Tibial nerve (tissue), 4 donors: ENCODE measurements at places on chromosomes 2 and 18.

DNA sequence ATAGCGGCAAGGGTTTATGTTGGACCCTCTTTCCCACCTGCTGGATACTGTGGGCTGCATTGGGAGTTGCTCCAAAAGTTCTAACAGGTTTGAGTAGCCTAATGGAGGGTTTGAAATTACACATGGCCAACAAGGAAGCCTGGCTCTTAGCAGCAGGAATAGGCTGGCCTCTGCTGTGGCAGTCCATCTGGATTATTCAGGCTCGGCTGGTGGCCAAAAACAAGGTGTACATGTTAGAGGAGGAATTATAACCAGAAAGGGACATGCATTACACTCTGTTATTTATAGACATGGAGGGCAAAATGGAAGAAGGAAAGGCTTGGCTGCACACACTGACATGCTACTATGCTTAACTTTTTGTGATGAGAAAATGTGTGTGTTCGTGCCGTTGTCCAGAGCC lies 61.1 kb upstream of the NRXN1 start:
- H3K36me3 ChIP-seq, result no peaks in the 10 kb centered on the region
- DNase-seq, result no peak
- no peak overlapping the region for H3K4me3 ChIP-seq
- no peaks in the 10 kb centered on the region for H3K27me3 ChIP-seq
- H3K27ac ChIP-seq, result no peak overlapping the region

DNA sequence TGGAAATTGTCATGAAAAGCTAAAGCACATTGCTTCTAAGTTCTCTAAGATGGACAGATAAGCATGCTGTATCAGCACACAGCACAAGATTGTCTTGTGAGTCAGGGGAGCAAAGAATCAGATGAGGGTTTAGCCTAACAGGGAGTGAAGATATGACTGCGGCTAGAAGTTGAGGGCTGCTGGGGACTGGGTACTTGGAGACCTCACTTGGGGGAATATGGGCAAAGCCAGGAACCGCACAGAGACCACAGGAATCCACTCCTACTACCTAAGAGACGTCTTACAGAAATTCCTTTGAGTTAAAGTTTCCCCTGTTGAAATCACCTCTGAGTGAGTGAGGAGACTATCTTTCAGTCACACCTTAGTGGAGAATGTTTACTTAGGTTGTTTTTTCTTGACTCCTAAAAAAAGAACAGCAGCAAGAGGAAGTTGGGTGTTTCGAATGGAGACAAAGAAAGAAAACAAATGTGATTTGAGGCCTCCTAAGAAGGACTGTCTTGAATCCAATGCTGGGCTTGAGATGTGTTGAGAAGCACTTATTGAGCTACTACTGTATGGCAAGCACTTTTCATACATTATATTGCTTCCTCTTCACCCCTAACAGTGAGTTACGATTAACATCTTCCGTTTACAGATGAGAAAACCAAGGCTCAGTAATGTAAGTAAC lies 100.7 kb downstream of the ANKRD44 start:
- H3K36me3 ChIP-seq, result no peaks in the 10 kb centered on the region
- H3K4me1 ChIP-seq, result peaks cover 76% of the 10 kb centered on the region
- no peak overlapping the region for H3K4me3 ChIP-seq
- DNase-seq, result no peak
- no peaks in the 10 kb centered on the region for H3K27me3 ChIP-seq
- no peak overlapping the region for H3K27ac ChIP-seq

DNA sequence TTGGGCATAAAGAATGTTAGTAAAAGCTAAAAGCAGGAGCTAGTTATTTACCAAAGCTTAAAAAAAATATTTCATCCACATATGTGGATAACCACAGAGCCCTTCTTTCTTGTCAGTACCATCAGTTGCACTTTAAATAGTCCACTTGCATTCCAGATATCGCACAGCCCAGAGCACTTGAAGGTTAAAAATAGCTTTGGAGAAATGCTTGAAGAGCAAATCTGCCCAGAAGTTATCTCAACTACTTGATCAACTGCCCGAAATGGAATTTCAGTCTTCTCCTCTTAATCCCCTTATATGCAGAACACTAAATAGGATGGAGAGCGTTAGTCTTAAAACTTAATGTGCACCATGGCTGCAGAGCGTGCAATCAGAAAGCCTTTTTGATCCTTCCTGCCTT lies 148.3 kb downstream of the PLEKHA3 start:
- H3K27me3 ChIP-seq, result no peaks in the 10 kb centered on the region
- H3K36me3 ChIP-seq, result no peaks in the 10 kb centered on the region
- no peaks in the 10 kb centered on the region for H3K4me1 ChIP-seq
- H3K27ac ChIP-seq, result no peak overlapping the region

GRCh38 chr2:64017811-64018700 lies 1.2 kb downstream of the VPS54 start:
- H3K27me3 ChIP-seq, result no peaks in the 10 kb centered on the region
- peak overlapping the region; percentile 93 for H3K4me3 ChIP-seq
- peaks cover 55% of the 10 kb centered on the region for H3K4me1 ChIP-seq
- H3K36me3 ChIP-seq, result no peaks in the 10 kb centered on the region

- no peak for DNase-seq
- H3K36me3 ChIP-seq, result no peaks in the 10 kb centered on the region
- H3K27ac ChIP-seq, result no peak overlapping the region
- H3K4me1 ChIP-seq, result no peaks in the 10 kb centered on the region
These were observed 32.5 kb downstream of the DPP4 start for GRCh38 chr2:162041485-162041884.

DNA sequence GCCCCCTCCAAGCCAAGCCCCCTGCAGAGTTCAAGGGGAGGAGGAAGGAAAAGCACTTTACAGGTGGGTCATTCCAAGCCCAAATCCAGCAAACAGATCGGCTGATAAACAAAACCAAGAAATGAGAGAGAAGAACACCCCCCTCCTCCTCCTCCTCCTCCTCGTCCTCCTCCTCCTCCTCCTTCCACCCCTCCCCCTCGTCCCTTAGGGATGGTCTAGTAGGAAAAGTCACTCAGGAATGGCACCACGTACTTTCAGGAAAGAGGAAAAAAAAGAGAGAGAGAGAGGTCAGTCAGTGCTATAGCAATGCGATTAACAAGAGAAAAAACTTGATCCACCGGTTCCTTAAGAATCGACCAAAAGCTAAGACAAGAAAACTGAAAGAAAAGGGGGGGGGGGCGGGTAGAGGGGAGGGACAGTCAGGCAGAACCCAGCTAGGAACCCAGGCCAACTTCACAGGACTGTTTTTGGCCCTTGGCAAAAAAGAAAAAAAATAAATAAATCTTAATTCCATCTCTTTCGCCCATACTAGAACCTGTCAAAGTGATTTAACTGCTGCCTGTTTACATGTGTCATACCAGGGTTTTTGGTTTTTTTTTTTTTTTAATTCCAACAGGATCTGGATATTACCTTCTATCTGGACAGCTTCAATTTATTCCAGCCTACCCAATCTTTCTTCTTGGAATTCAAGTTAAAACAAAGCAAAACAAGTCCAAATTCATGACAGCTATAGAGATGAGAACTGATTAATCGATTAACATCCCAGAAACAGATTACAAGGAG lies 906 bp downstream of the IKZF2 start:
- peak overlapping the region; percentile 91 for H3K27ac ChIP-seq
- no peaks in the 10 kb centered on the region for H3K36me3 ChIP-seq
- peaks cover 49% of the 10 kb centered on the region for H3K4me1 ChIP-seq
- DNase-seq, result no peak
- H3K4me3 ChIP-seq, result peak overlapping the region; percentile 90

DNA sequence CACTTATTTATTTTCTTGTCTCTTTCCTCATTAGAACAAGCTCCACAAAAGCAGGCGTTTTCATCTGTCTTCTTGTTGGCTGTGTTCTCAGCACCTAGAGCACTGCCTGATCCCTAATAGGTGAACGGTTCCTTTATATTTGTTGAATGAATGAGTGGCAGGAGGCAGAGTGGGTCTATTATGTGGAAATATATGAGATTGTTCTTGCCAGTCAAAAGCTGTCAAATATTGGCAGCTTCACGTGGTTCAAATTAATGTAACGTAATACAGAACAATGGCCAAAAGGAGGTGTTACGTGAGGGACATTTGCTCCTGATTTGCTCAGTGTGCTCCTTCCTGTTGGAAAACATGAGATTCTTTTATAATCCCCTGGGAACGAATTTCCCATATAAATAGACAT lies 8.5 kb upstream of the ARHGAP25 start:
- H3K27me3 ChIP-seq, result no peaks in the 10 kb centered on the region
- H3K36me3 ChIP-seq, result no peaks in the 10 kb centered on the region
- no peak overlapping the region for H3K4me3 ChIP-seq
- no peak for DNase-seq
- no peak overlapping the region for H3K27ac ChIP-seq

DNA sequence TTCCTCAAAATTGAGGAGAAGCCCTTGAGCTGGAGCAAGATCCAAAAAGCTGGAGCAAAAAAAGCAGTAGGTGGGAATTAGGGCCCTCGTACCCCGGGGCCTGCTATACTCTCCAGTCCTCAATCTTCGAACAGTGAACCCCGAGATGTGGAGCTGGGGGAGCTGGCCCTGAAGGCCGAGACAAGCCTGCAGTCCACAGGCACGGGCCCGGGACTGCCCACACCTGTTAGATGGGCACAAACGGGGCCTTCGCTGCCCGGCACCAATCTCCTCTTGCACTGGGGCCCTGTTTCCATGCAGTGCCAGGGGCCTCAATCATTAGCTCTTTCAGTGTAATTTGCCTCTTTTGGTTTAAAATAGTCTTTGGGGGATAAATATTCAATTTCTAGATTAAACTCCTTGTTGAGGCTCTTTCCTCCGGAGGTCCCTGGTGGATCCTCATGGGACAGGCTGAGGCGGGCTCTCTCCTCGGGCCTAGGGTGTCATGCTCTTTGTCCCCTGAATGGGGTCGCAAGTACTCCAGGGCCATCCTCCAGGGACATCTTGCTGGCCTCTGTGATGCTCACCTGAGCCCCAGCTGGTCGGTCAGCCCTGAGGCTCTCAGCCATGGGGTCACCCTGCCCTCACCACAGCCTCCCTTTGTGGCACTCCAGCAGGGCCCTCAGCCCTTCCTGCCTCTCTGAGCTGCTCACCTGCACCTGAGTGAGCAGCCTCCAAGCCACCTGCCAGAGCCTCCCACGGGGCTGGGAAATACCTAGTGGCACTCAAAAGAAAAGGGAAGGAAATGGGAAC lies 223.6 kb downstream of the ALPK2 start:
- no peak overlapping the region for H3K27ac ChIP-seq
- no peak for DNase-seq
- H3K27me3 ChIP-seq, result no peaks in the 10 kb centered on the region
- no peaks in the 10 kb centered on the region for H3K4me1 ChIP-seq

- no peak overlapping the region for H3K27ac ChIP-seq
- H3K36me3 ChIP-seq, result no peaks in the 10 kb centered on the region
- no peaks in the 10 kb centered on the region for H3K27me3 ChIP-seq
- H3K4me1 ChIP-seq, result no peaks in the 10 kb centered on the region
- DNase-seq, result no peak
These were observed 92.3 kb upstream of the PKDCC start for GRCh38 chr2:41955316-41956043.

GRCh38 chr2:229300790-229301189 lies 29.7 kb upstream of the PID1 start:
- no peaks in the 10 kb centered on the region for H3K27me3 ChIP-seq
- DNase-seq, result no peak
- no peaks in the 10 kb centered on the region for H3K36me3 ChIP-seq
- no peaks in the 10 kb centered on the region for H3K4me1 ChIP-seq

DNA sequence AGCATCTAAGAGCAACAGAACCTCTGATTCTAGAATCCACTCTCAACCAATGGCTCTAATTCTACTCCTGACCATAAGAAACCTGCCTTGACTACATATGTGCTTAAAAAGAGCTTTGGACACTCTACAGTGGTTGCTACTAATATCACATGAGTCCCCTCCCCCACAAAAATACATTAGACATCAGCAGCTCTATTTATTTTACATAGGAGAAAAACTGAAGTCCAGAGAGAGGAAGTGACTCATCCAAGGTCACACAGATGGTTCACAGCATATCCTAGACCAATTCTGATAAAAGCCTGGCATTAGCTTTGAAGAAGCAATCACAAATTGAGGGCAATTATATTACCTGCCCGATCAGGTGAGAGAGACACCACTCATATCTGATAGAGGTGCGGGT lies 49.8 kb downstream of the ALK start:
- H3K4me3 ChIP-seq, result no peak overlapping the region
- H3K27ac ChIP-seq, result no peak overlapping the region
- H3K27me3 ChIP-seq, result no peaks in the 10 kb centered on the region
- H3K36me3 ChIP-seq, result no peaks in the 10 kb centered on the region

- no peak overlapping the region for H3K4me3 ChIP-seq
- H3K27ac ChIP-seq, result no peak overlapping the region
- no peaks in the 10 kb centered on the region for H3K27me3 ChIP-seq
- H3K36me3 ChIP-seq, result no peaks in the 10 kb centered on the region
These were observed 432.2 kb upstream of the HNRNPA3 start for GRCh38 chr2:176780348-176780747.

GRCh38 chr18:23503963-23504344 lies 643 bp downstream of the RMC1 start:
- H3K36me3 ChIP-seq, result no peaks in the 10 kb centered on the region
- H3K27me3 ChIP-seq, result no peaks in the 10 kb centered on the region
- peaks cover 39% of the 10 kb centered on the region for H3K4me1 ChIP-seq
- no peak for DNase-seq
- peak overlapping the region; percentile 85 for H3K27ac ChIP-seq
- peak overlapping the region; percentile 92 for H3K4me3 ChIP-seq

DNA sequence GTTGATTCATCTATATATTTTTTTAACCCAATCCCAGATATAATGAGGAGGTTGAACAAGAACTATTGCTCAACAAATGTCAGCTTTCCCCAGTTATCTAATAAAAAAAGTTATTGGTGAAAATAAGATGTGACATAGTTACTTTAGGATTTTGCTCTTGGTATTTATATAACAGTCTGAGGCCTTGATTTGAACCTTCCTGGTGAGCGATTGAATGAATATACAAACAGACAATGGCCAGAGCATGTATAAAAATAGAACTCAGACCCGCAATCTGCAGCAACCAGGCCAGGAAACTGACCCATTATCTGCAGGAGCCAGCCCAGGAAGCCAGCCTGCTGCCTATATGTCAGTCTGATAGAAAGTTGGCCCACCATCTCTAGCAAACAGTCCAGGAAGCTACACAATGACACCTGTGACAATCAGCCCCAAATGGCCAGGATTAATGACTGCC lies 81.6 kb downstream of the HS6ST1 start:
- H3K27me3 ChIP-seq, result no peaks in the 10 kb centered on the region
- DNase-seq, result no peak
- peaks cover 20% of the 10 kb centered on the region for H3K4me1 ChIP-seq
- H3K4me3 ChIP-seq, result no peak overlapping the region
- no peak overlapping the region for H3K27ac ChIP-seq

DNA sequence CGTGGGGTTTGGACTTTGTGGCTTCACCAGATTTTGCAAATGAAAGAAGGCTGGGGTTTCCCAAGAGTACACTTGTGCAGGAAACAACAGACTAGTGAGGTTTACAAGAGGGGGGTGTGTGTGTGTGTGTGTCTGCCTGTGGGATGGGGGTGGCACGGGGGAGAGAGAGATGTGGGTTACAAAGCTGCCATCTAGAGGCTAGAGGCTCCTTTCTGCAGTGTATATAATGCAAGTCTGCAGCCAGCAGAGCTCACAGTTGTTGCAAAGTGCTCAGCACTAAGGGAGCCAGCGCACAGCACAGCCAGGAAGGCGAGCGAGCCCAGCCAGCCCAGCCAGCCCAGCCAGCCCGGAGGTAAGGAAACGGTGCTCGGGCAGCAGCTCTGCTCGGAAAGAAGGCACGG lies at the start of gene ACKR3:
TSS of gene ACKR3 (plus strand) at position 253 of the 401 bp plus-strand sequence. CDS start 10,641 bp downstream, outside the sequence.
- peak; percentile 68 for DNase-seq
- H3K36me3 ChIP-seq, result no peaks in the 10 kb centered on the region
- H3K4me1 ChIP-seq, result peaks cover 14% of the 10 kb centered on the region
- no peaks in the 10 kb centered on the region for H3K27me3 ChIP-seq
- H3K27ac ChIP-seq, result peak within 1 kb of the TSS; percentile 79
- peak within 1 kb of the TSS; percentile 61 for H3K4me3 ChIP-seq

GRCh38 chr18:75618146-75618545 lies 190.6 kb upstream of the SMIM21 start:
- no peaks in the 10 kb centered on the region for H3K27me3 ChIP-seq
- H3K27ac ChIP-seq, result no peak overlapping the region
- H3K4me3 ChIP-seq, result no peak overlapping the region
- DNase-seq, result no peak
- no peaks in the 10 kb centered on the region for H3K36me3 ChIP-seq
- H3K4me1 ChIP-seq, result no peaks in the 10 kb centered on the region
